ENCODE measurements at places on chromosomes 16 and 17.

DNA sequence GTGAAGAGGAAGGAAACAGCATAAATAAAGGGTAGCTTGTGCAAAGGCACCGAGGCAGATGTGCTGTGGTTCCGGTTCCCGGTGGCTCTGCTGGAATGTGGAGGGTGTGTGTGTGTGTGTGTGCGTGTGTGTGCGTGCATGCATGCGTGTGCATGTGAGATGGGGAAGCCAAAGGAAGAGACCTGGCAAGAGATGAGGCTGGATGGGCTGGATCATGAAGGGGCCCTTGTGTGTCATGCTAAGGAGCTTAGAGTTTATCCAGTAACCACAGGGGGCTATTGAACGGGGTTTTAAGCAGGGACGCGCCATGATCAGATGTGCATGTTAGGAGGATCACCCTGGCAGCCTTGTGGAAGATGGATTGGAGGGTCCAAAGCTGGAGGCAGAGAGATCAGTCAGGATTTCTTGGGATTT lies 8.3 kb downstream of the WSCD1 start:
- no peak for DNase-seq

DNA sequence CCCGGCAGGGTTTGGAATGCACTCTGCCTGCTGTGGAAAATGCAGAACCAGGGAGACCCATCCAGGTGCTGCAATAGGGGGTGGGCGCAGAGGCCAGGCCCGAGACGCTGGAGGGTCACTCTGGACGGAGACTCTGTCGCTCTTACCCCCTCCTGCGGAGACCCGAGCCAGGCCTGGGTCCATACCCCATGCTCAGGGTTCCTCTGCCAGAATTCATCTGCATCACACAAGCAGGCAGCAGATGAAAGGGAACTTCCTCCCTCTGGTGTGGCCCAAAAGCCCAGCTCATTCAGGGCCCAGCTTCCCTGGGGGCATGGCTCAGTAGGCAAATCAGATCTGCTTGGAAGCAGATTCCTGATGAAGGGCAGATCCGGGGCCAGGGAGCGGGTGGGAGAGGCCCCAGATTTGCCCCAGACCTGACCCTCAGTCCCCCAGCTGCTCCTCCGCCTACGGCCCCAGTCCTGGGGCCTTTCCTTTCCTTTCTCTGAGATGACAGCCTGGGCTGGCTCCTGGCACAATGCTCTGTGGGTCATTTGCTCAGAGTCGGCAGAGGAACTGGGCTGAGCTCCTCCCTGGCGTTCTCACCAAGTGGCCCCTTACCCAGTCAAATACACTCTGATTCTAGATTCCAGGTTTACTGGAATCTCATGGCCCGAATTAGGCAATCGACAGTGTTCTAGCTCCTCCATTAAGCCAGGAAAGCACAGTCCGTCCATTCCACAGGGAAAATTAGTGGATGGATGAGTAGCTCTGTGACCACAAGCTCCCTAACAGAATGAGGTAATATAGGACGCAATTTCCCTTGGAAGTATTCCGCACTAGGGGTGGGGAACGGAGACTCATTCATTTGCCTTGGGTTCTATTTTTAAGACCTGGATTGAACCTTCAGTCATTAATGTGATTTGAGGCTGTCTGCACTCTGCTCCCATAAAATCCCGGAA lies 19.1 kb upstream of the RASD1 start:
- DNase-seq, result peak; percentile 57

GRCh38 chr17:79667121-79667715 lies 56.4 kb upstream of the RBFOX3 start:
- no peak for DNase-seq

DNA sequence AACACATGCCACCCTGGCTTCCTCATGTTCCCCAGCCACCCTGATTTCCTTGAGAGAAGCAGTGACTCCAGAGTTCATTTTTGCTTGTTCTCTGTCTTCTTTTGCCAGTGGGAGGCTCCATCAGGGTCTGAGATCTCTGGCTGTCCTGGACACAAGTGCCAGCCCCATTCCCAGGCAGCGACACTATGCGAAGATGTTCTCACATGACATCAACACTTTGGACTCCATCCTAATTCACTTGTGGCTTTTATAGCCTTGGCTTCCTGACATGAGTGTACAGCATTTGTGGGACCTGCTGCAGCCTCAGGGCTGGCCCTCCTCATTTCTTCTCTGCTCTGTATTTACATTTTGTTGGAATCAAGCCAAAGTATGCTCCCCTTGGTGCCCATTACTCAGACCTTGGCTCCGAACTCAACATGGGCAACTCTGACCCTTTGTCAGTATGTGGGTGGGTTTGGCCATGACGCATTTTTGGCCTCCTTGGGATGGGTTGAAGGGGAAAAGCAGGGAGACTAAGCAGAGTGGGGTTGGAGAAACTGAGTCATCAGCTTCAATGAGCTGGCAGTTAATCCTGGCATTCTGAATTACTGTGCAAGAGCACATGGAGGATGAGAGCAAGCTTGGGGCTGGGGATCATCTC lies 119.0 kb upstream of the EEF2KMT start:
- DNase-seq, result peak; percentile 20

DNA sequence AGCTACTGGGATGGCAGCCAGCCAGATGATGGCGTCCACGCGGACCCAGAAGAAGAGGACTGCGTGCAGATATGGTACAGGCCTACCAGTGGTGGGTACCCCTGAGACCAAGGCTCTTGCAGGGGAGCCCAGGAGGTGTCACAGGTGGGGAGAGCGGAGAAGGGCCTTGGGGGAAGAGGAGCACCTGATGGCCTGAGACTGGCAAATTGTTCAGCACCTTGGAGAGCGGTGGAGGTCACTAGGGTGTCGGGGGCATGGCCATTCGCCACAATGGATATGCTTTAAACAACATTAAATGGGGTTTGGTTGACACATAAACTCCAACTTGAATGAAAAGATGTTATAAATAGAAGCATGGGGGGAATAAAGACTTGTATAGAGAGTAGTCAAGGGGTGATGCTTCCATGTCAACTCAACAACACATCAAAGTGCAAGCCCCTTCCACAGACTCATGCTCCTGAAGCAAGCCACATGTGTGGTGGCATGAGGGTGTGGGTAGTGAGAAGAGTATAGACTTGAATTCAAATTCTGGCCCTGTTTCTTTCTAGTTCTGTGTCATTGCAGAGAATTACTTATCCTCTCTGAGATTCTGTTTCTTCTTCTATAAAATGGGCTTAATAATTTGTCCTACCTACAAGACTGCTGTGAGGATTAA lies 22.2 kb downstream of the CLEC19A start:
- DNase-seq, result no peak
